Mucosa of gallbladder (tissue), 1 donor: ENCODE measurements at places on chromosomes 2 and 18. TPM values are rescaled to one million over a fixed set of nuclear protein-coding genes. Genes with fewer than 3 reads are reported as not detected.

VAMP5 gene
- 48.8 TPM for total RNA-seq

DNA sequence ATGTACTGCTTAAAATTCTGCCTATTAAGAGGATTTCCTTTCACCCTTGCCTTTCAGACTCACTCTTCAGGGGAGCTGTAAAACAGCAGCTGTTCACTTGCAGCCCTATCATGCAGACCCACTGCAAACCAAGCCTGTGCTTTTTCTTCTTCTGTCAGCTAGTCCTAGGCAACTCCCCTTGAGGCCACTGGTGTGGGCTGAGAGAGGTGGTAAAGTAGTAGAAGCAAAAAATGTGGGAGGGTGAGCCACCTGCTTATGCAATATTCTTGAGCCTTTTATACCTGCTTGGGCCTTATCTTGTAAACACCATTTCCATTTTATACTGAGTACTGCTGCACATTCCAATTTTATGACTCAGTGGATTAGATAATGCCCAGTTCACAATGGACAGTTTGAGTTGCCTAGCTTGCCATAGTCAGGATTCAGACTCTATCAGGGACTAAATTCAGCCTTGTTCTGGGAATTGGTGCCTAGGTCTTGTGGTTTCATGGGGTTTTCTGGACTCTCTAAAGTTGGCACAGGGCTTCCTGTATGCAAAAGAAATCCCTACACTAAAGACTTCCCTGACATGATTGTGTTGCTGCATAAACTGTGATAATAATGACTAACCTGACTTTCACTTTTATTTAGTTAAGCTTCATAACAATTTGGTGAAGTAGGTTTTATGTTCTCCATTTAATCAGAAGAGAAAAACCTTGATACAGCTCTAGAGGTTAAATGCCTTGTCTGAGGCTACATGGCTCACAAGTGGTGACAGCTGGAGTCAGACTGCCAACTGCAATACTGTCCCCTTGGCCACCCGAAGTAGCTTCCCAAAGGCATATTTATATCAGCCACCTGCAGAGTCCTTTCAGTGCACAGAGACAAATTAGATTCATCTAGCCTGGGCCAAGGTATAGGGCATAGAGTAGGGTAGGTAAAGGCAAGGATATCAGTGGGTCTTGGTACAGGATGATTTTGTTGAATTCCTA is 47.4 kb upstream of the KDM3A start:
- peak; percentile 30 for DNase-seq

TEX51 gene
- total RNA-seq = not detected

- DNase-seq = no peak
Observed at GRCh38 chr2:96531366-96531765, 5.2 kb upstream of the ARID5A start.

DNA sequence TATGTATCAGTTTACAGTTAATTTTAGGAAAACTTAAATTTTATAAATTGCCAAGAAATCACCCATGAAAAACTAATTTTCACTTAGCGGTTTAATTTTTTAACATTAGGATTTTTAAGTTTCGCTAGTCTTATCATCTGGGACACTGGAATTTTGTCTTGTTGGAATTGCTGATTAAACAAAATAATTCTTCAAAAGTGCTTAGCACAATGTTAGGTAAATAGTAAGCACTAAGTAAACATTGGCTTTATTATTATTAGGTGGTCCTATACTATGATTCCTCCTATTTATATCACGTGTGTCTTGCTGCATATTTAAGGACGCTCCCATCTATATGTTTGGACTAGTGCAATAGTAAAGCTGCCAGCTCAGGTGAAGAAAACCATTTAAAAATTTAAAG is 54.6 kb upstream of the MAP4K3 start:
- DNase-seq = no peak

GRCh38 chr2:145379934-145380333 is 860.0 kb upstream of the ZEB2 start:
- DNase-seq = no peak

DNA sequence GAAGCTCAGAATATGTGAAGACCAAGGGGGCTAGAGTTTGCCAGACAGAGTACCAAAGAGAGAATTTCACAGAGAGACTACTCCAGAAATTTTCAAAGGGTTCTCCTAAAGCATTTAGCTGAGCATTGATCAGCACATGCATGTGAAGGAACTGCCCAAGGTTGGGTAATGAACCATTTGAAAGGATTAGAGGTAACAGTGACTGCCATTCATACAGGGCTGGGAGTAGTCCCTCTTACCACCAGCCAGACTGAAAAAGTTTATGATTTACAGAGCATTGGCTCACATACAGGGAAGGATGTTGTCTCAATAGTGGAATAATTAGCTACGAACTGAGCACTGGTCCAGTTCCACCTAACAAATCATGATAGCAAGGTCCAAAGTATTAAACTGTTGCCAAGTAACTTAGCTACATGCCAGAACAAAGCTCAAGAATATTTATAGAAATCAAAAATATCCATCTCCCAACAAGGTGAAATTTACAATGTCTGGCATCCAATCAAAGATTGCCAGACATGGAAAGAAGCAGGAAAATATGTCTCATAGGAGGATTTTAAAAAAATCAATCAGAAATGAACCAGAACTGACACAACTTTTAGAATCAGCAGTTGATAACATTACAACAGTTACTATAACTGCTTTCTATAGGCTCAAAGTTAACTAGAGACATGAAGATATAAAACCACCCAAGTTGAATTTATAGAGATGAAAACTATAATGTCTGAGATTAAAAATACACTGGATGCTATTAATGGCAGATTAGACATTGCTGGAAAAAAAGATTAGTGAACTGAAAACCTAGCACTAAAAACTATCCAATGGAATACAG is 25.7 kb upstream of the RNF103 start:
- DNase-seq = peak; percentile 55

DNA sequence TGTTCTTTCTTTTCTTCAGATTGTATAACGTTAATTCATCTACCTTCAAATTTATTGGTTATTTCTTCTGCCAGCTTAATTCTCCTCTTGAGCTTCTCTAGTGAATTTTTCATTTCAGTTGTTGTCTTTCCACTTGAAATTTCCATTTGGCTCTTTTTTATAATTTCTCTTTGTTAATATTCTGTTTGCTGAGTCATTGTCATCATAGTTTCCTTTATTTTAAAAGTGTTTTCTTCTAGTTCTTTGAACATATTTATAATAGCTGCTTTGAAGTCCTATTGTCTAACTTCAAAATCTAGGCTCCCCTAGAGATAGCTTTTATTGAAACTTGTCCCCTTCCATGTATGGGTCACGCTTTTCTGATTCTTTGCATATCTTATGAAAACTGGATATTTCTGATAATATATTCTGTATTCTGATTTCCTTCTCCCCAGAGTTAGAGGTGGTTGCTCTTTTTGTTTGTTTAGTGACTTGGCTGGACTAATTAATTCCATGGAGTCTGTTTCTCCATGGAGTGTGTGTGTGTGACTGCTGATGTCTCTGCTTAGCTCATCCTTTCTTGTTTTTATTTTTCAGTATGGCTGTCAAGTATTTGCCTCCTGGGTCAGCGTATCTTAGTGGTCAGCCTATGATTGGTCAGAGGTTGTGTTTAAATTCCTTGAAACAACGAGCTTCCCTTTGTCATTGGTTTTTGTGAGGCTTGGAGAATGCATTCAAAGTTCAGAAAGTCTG is 47.6 kb downstream of the DIS3L2 start:
- no peak for DNase-seq

HOXD1 gene
- 0.40 TPM for total RNA-seq

DNA sequence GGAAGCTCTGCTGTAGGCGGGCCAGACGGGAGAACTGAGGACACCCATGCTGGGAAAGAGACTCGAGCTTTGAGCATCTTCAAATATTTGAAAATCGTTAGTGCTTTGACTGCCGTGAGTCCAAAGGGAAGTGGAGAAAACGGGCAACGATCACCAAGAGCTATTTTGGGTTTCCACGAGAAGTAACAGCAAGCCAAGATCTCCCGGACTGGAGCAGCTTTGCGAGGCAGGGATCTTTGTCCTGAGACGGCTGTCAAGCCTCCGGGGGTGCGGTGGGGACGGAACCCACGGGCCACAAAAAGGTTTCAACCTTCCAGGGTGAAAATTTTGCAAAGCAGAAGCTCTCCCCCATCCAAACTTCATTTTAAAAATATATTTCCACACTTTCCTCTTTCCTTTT is 195.8 kb downstream of the NDUFA10 start:
- no peak for DNase-seq

GRCh38 chr2:111710085-111710484 is 173.9 kb downstream of the ANAPC1 start:
- DNase-seq = no peak

DNA sequence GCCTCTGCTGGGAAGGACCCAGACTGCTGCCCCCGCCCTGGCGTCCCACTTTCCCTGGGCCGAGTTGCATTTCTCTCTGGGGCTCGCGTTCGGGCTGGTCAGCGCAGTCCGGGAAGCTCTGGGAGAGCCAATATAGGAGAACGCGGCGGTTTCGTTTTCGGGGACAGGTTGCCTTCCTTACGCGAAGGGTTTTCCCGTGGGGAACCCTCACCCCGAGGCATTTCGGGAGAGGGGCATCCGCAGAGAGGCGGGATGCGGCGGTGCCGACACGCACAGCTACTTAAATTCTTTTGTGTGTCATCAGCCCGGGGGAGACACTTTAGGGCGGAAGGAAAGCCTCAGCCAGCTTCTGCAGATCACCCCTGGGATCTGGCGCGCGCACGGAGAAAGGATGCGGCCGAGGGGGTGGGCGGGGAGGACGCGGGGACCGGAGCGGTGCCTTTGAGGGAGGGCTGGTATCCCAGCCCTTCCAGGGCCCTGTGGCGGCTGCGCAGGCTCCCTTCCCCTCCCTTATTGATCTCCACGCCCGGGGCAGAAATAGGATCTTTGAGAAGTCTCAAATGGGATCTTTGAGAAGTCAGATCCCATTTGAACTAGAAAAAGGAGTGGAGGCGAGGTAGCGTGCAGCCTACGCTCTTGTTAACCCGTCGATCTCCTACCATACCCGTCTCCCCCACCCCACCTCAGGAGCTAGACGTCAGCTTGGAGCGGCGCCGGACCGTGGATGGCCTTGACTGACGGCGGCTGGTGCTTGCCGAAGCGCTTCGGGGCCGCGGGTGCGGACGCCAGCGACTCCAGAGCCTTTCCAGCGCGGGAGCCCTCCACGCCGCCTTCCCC is 1.2 kb downstream of the GATA6 start:
- DNase-seq = no peak
